Stimulated activated naive B cell treated with anti-CD40 and anti-IgM and Interleukin-4, amounts not matched to agents 10 μg/mL and 1 μg/mL and 100 μg/mL, for 72 hours (primary cell): ENCODE measurements at places on chromosomes 6 and 20.
A peak's percentile ranks its signal among the peaks of the same experiment; 100 is the strongest.

DNA sequence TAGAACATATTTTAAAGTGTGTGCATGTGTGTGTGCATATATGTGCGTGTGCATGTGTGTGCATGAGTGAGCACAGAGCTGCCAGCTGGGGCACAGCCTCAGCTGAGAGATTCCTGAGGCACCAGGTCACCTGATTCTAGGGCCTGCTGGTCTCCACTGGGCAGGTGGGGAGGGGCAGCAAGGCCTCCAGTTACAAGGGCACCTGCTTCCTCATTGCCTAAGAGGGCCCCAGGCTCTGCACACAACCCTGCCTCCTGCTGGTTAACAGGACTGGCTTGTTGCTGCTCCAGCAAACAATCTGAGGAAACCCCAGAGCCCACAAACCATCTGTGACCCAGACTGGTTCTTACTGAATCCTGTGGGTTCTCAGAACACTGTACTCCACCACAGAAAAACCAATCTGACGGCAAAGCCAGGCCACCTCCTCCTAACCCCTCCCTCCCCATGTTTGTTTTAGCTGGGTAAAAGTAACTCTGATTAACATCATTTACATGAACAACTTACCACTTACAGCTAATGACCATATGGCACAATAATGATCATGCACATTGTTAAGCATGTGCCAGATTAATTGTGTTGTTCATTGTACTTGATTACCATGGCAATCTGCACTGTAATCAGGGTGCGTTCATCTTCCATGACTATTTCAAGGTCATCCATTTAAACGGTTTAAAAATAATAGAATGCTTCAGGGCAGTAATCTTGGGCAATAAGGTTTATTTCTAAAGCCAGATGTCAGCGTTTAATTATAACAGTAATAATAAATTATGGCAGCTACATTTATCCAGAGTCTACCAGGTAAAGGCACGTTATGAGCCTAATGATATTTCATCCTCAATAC lies 23.1 kb upstream of the UBE2J1 start:
- peaks cover 19% of the 10 kb centered on the region for H3K4me1 ChIP-seq
- DNase-seq = peak; percentile 75
- H3K27me3 ChIP-seq = no peaks in the 10 kb centered on the region
- H3K27ac ChIP-seq = peak overlapping the region; percentile 37
- peaks cover 22% of the 10 kb centered on the region for H3K36me3 ChIP-seq

GRCh38 chr6:154499855-154500589 lies 10.5 kb downstream of the CNKSR3 start:
- no peak overlapping the region for H3K4me3 ChIP-seq
- no peaks in the 10 kb centered on the region for H3K4me1 ChIP-seq
- no peaks in the 10 kb centered on the region for H3K36me3 ChIP-seq
- DNase-seq = no peak
- no peak overlapping the region for H3K27ac ChIP-seq

DNA sequence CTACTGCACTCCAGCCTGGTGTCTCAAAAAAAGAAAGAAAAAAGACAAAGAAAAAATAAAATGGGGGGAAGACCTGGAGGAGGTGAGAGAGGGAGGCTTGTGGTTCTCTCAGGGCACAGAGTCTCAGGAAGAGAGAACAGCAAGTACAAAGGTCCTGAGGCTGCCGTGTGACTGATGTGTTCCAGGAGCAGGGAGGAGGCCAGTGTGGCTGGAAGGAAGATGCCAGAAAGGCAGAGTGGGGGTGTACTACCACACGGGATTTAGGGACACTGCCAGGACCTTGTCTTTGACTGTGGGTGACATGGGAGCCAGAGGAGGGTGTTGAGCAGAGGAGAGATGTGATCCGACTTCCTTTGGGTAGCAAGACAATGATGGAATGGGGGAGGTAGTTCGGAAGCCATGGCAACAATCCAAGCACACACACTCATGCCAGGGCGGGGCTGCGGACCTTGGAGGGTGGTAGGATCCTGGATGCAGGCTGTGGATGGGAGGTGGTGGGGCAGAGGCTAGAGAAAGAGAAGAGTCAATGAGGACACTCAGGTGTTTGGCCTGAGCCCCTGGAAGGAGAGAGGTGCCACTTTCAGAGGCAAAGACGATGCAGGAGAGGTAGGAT lies 136.4 kb upstream of the PTPN1 start:
- no peak for DNase-seq
- H3K27me3 ChIP-seq = peaks cover 55% of the 10 kb centered on the region
- no peaks in the 10 kb centered on the region for H3K4me1 ChIP-seq
- no peak overlapping the region for H3K27ac ChIP-seq
- H3K36me3 ChIP-seq = no peaks in the 10 kb centered on the region
- H3K4me3 ChIP-seq = no peak overlapping the region

DNA sequence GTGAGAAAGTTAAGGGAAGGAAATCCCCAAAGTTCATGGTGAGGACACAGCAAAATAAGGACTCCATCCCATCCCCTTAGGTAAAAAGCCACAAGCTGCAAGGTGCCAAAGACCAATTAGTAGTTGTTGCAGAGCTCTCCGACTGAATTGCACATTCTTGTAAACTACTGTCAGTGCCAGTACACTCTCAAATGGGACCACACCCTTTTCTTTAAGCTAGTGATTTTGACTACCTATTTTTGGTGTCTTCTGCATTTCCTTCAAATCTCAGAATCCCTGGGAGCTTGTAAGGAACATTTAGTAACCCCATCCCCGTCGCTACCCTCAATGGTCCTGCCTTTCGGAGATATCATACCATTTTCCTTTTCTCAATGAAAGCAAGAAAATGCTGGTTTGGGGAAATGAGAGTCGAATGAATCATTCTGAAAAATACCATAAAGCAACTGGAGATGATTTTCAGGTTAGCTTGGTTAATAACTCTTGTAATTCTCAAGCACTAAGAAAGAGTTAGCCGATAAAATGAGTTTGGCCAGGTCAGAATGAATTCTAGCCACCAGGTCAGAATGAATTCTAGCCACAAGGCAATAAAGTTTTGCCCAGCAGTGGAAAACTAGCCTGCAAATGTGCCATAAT lies 5.2 kb upstream of the HMGN3 start:
- H3K4me3 ChIP-seq = no peak overlapping the region
- H3K27ac ChIP-seq = peak overlapping the region; percentile 62
- H3K27me3 ChIP-seq = no peaks in the 10 kb centered on the region
